Stimulated activated CD8-positive, alpha-beta memory T cell treated with anti-CD3 and anti-CD28 coated beads, Interleukin-15, amount 100 ng/mL, for 24 hours (primary cell): ENCODE measurements at places on chromosomes 1 and 21.

DNA sequence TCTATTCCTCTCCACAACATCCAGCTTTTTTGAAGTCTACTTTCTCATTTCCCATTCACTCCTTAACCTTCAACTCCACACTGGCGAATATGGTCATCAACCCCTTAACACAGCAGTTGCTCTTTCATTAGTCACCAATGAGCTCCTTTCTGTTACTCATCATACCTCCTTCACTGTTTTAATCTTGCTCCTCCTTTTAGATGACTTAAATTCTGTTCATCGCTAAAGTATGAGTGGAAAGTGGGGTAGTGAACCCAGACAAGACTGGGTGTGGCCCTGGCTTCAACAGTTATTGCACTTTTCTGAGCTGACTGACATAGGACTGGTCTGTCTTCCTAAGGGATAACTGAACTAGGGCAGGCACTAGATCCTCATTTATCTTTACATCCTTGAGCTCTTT is 51.3 kb downstream of the AKT3 start:
- DNase-seq = no peak

DNA sequence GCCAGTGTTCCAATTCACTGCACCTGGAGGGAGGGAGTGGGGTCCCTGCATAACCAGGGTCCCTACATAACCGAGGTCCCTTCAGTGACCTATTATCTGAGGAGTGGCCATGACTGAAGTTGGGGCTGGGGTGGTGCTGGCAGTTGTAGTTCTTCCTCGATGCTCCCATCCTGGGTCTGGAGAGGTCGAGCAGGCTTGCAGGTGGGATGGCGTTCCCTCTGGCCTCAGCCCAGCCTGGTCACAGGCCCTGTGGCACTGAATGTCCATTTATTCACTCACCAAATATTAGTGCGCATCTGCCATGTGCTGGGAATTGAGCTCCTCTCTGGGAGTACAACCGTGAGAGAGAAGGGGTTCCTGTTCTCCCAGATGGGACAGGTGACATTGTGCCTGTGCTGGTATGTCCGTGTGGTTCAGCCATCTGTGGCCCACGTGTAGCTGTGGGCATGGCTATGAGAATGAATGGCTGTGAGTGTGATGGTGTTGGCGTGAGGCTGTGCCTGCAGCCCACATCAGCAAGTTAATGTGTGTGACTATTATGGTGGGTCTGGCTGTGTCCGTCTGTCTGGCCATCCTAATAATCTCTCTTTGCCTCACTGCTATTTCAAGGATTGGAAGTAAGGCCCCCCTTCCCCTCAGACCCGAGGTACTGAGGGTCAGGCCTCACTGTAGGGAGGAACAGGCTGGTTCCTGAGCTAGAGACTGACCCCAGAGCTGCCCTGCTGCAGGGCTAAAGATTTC is 3.9 kb upstream of the SLC6A9 start:
- no peak for DNase-seq

- no peak for DNase-seq
Measured at GRCh38 chr1:31670593-31670964, 25.9 kb upstream of the PEF1 start.

DNA sequence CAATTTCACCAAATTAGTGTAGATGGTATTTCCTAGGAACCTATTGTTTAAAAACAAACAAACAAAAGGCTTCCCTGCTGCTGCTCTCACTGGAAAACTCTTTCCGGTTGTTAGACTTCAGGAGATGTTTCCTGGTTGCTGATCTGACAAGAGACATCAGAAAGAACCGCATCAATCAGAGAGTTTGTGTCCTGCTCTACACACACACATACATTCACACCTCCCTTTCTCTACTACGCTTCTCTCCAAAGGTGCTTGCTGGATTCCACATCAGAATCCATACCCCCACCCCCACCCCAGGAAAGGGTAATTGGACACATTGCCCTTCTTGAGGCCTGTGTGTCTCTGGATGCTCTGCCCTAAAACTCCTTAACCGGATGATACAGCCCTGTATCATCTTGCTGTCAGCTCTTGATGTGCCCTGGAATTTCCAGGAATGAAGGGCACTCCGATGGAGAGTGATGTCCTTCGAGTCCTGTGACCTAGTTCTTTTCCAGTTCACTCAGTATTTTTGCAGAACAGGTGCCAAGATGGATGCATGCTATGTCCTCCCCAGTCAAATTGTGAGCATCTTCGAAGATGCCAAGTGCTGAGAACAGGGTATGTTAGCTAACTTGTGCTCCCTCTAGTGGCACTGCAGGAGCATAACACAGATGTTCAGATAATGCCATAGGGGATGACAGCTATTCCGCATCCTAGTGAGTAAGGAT is 113.7 kb upstream of the SLC35F3 start:
- DNase-seq = no peak

GRCh38 chr1:51559064-51559500 is 40.0 kb upstream of the EPS15 start:
- DNase-seq = no peak

DNA sequence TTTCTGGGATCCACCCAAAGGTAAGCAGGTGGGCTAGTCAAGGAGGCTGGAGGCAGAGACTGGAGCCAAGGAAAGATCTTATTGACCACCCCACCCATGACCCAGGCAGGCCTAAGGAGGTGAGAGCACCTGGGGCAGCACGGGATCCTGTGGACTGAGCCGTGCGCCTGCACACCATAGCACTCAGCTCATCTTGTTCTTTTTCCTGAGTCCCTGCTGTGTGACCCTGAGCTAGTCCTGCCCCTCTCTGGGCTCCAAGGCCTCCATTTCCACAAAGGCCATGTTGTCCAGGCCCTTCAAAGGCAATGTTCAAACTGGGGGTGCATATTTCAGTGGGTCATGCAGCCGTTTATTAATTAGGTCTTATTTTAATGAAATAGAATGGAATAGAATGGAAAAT is 7.2 kb downstream of the FAM131C start:
- no peak for DNase-seq

- DNase-seq = no peak
Measured at GRCh38 chr1:203528976-203529835, 35.3 kb downstream of the OPTC start.

DNA sequence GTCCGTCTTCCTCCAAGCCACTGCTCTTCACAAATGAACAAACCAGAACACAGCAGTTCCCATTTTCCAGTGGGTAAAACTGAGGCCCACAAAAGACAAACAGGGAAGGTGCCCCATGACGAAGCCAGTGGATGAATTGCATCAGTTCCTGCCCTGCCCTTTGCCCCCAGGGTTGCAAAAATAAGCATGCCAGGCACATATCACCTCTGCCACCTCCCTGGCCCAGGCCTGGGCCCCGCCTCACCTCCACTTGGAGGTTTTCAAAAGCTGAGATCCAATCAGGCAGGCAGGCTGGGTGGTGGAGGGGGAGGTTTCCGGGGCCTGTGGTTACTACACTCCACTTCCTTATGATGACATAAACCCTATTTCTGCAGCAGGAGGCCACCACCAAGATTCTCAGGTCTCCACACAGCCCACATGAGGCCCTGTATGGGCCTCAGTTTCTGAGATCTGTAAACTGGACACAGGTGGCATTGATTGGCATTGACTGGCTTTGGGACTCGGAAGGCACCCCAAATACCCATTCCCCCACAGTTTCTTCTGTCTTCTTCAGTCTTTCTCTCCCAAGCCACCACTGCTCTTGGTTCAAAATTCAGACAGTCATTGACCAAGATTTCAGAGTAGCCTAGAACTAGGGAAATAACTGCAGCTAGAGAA is 4.1 kb downstream of the KIF21B start:
- DNase-seq = peak; percentile 41

DNA sequence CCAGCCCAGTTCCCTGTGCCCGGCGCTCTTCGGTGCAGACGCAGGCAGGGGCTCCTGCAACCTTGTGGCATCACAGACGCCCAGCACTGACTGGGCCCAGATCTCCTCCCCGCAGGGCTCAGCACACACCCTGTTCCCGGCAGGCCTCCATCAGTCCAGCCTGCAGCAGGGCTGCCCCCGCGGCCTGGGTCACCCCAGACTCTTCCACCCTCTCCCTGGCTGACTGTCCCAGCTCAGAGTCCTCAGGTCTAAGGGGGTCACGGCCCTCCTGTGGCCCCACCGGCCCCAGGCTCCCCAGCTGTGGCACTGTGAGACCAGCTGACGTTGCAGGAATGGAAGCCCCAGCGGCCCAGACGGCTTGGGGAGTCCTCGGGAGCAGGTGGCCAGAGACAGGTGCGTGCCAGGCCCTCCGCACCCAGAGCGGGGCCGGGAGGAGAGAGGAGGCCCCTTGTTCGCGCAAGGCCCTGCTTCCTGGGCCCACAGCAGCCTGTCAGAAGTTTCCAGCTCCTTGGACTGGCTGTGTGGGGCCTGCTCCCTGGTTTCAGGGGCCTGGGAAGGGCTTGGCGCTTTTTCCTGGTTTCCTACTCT is 4.2 kb downstream of the B3GALT6 start:
- no peak for DNase-seq

DNA sequence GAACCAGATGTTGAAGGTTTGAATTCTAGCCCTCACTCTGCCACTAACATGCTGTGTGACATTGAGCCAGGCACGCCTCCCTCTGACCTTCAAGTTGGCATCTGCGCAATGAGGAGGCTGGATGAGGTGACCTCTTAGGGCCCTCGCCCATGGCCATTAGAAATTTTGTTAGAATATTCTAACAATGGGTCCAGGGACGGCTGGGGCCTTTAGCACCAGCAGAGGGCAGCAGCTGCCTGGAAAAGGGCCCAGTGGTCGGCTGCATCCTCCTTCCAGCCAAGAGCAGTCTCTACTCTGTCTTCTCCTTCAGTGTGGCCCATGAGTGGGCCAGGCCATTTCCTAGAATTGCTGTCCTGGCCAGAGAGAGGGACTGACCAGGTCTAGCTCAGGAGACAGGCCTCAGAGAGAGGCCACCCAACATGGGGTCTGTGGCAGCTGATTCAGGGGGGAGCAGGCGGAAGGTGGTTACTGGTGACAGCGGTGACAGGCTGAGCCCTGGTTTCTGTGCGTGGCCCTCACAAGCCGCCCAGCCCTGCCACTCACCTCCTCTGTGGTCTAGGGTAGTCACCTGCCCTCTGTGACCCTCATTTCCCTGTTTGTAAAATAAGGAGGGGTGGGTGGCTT is 101.3 kb upstream of the ACTL8 start:
- DNase-seq = no peak

DNA sequence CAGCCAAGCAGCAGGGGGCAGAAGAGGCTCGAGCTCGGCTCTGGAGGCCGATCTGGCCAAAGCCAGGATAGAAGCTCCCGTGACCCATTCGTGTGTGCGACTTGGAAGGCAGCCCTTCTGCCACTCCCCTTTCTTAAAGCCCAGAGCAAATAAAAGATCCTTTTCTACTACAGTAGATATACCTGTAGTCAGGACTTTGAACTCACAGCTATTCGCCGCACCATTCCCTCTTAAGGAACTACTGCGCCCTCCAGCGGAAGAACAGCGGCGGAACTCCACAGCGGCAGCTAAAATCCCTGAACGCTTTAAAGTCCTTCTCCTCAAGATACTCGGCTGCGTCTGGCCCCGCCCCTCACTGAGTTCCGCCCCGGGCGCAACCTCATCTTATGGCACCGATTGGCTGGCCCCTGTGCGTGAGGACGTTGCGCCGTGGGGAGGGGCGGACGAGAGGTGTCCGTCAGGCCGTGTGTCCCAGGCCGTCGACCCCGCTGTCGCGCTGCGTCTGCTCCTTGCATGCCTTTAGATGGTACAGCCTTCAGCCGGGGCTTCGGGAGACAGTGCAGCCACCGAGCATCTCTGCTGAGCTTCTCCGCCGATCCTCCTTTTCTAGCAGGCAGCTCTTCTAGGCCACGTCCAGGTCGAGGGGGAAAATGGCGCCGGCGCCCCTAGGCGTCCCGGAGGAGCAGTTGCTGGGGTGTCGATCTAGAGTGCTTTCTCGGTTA is at the start of gene LRIG2:
Gene LRIG2, plus strand, starts transcription at position 442 of the 722 bp plus-strand sequence. Its CDS starts 209 bp downstream, at position 651.
- DNase-seq = peak; percentile 87

DNA sequence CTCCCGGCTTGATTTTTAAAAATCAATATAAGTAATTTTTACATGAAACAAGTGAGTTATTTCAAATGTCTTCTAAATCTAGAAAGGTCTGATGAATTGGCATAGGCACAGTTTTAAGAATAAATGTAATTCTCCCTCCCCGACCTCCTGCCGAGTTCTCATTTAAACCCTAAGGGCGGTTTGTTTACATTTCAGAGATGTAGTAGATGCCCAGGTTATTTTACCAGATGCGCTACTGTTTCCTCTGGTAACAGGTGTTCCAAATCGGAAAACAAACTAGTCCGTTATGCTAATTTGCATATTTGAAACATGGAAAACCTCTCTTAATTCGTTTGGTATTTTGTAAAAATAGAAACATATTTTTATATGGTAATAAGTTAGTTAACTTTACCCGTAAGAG is 53.8 kb upstream of the CFAP126 start:
- DNase-seq = no peak

DNA sequence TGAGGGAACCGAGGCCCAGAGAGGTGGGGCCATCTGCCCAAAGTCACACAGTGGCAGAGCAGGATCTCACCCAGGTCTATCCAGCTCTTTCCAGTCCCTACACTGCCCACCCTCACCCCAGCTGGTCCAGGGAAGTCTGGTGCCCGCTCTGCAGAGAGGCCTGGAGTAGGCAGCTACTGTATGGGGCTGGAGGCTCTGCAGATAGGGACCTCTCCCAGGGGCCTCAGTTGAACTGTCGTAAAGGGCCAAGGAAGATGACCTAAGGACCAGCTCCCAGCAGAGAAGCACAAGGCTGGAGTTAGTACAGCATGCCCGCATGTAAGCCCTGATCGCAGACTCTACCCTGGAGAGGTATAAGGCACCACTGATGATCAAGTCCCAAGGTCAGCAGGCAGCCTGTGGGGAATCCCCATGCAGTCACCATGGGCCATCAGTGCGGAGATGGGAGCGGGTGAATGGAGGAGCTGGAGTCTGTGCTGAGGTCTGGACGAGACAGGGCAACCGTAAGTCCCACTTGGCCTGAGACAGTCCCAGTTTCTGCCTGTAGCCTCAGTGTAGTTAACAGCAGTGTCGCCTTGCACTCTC is 320.2 kb downstream of the MATN1 start:
- DNase-seq = no peak

- DNase-seq = no peak
Measured at GRCh38 chr1:161706113-161706481, 932 bp upstream of the FCRLA start.

- DNase-seq = no peak
Measured at GRCh38 chr1:239802275-239802674, 289.4 kb upstream of the FMN2 start.

DNA sequence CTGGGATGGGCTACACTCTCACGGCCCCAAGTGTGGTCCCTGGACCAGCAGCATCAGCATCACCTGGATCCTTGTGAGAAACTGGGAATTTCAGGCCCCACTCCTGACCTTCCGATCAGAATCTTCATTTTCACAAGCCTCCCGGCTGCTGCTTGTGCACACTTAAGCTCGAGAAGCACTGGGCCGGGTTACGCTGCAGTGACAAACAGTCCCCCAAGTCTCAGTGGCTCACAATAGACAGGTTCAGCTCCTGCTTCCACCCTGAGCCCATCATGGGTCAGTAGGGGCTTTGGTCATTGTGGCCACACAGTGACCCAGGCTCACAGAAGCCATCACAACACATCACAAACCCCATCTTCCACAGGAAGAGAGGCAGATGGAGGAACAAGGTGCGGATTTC is 63.5 kb downstream of the FHAD1 start:
- DNase-seq = no peak

GRCh38 chr1:109383854-109384253 is 13.9 kb downstream of the SORT1 start:
- no peak for DNase-seq
